ENCODE measurements at places on chromosomes 2 and 18.

- DNase-seq, result no peak
Measured at GRCh38 chr2:239344857-239345216, 56.0 kb downstream of the HDAC4 start.

DNA sequence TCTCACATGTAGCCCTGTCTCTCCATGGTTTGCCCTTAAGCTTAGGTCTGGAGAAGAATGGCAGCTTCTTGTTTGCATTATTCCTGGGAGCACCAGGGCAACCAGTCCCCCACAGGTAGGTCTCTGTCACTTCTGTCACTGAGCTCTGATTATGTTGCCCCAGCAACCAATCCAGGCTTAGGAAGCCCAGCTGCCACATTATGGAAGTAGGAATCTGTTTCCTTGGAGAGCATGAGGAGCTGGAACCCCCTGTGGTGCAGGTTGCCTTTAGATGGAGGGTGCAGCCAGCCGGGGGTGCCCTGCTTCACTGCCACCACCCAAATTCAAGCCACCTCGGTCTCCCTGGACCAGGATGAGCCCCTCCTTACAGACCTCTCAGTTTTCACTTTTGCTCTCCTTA is 4.8 kb downstream of the RESP18 start:
- DNase-seq, result no peak

DNA sequence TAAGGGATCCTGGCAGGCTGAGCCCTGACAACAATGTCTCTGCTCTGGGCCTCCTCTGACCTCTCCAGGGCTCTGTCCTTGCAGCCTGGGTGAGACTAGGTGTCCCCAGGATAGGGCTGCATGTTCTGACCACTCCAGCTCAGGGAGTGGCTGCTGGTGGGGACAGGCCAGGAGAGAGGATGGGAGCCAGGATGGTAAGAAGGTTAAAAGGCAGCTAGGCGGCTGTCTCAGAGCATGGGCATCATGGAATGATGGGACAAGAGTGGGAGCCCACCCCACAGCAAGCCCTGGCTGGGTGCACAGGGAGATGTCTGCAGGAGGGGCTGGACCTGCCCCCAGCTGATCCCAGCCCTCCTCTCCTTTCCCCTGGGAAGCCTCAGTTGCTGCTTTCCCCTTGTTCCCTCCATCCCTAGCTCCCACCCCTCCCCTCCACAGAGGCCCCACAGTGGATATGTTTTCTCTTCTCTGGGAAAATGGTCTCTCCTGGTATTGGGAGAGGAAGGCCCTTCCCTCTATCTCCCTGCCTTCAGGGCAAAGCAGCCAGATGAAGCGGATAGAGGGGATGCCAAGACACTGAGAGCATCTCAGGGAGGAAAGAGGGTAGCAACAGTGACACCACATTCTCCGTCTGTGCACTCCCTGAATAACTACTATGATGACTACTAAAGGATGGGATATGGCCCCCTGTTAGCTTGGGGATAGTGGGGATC is 334.3 kb downstream of the DYSF start:
- DNase-seq, result no peak

DNA sequence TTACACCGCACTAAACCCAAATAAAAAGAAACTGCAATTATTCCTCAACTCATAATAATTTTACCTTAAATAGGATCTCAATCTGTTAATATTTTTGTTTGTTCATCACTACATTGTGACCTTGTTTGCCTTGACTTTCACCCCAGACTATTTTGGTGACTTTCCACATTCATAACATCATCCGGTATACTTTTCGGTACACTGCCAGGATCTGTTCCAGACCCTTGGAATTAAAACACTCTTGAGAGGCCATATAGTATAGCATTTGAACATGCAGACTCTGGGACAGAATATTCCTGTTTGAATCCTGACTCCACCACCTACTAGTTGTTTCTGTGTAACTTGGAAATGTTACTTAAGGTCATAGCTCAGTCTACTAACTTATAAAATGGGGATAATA is 577.4 kb downstream of the METTL4 start:
- DNase-seq, result no peak

DNA sequence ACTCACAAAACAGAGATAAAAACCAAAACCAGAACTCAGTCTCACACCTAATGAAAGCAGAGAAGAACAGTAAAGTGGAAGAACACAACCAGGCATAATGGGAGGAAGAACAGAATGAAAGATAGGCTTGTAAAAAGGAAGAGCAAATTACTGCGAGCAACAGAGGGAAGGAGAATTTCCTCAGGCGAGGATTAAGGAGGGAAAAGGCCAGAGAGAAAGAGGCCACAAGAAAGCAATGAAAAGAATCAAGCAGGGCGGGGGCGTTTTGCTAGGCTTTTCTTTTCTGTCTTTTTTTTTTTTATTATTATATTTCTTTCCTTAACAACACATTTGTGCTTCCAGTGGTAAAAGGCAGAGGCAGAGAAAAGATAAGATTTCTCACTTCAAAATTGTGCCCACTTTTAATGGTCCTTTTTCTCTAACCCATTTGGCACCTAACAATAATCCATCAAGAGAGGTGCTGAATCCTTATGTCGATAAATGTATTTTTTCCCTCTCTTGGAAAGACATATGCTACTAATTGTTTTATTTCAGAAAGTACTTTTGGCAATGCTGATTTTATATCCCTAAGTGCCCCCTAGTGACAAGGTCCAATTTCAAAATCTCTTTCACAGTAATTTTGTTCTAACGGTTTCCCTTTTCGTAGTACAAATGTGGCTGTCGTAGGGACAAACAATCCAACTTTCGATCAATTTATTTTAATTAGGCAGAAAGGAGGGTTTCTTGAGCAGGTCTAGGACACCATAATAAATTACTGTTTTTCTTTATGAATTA is 138.7 kb upstream of the AQP4 start:
- no peak for DNase-seq

- no peak for DNase-seq
Measured at GRCh38 chr18:67500522-67501205, 15.9 kb downstream of the DSEL start.

GRCh38 chr18:13305301-13305700 is 86.7 kb downstream of the LDLRAD4 start:
- no peak for DNase-seq

DNA sequence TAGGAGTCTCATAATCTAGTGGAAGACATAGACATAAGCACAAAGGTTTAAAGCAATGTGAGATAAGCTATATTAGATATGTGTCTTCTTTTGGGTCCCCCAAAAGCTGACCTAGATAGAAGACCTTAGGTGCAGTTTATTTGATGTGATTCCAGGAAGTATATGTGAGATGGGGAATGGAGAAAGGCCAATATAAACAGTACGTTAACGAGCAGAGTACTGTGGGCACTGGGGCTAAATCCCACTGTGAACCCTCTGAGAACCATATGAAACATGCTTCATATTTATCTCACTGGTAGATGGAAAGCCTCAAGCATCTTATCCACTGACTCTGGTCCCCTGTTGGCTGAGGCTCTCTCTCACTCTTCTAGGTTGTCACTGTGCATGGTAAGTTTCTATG is 62.6 kb upstream of the ZC3H15 start:
- DNase-seq, result no peak

DNA sequence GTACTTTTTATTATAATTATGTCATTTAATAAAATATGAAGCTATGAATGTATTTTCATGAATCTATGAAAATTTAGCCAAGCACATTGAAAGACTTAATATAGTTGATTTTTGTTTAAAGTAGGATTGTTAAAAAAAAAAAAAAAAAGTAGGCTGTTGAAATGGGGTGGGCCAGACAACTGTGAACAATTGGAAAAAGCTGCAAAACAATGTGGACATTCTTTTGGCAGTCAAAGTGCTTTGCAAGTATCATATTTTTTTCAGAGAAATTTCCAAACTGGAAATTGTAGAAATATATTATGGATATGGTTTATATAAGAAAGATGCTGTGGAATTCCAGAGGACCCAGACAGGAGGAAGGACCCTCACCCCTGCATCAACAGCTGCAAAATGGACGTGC is 82.1 kb downstream of the ETAA1 start:
- DNase-seq, result no peak

DNA sequence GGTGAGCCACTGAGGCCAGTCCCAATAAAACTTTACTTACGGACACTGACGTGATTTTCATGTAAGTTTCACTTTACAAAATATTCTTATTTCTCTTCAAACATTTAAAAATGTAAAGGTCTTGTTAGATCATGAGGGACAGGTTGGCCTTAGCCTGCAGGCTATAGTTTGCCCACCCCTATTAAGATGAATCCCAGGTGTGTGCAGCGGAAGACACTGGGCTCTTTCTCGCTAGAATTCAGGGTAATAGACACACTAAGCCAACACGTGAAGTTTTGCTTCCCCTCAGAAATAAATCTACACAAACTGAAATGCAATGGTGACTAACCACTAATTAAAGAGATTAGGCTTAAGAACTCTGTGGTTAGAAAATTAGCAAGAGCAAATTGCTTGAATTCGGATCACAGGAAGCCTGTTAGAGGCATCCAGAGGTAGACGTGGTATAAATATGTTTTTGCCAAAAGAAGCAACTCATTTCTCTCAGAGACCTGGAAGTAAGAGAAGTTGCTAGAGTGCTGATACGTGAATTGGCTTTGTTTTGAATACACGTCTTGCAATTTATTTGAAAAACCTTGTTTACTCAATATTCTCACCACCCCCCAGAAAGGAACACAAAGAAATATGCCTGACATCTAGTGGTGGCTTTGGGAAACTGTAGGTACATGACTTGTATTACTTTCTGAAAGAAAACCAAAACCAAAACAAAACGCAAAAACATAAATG is 151.6 kb downstream of the DTNB start:
- no peak for DNase-seq

GRCh38 chr2:192957425-192957824 is 762.7 kb upstream of the TMEFF2 start:
- no peak for DNase-seq

- no peak for DNase-seq
Measured at GRCh38 chr2:118047380-118047826, 33.5 kb upstream of the CCDC93 start.

- DNase-seq, result no peak
Measured at GRCh38 chr2:73239776-73240175, 5.7 kb downstream of the CCT7 start.

DNA sequence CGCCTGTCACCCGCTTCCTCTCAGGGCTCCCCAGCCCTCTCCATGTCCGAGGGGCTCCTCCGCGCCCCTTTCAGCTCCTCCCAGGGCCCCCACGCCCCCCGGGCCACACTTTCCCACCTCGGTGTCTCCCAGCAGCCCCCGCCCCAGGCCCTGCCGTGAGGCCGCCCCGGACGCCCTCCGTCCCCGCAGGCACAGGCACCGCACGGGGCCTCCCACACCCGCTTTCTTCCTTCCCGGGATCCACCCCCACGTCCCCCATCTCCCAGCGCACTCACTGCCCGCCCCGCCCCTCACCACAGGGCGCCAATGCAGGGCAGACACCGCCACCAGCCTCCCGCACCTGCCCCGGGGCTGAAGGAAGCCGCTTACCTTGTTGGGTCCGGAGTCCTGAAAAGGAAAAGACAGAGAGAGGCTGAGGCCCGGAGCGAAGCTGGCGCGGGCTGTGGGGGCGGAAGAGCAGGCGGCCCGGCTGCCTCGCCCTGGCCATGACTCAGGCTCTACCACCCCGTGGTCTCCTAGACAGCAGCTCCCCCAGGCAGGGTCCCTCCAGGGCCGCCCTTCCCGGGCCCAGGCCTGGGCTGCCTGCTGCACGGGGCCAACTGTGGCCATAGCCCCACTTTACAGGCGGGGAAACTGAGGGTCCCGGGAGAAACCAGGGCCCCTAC is 37.7 kb downstream of the KIF1A start:
- no peak for DNase-seq

DNA sequence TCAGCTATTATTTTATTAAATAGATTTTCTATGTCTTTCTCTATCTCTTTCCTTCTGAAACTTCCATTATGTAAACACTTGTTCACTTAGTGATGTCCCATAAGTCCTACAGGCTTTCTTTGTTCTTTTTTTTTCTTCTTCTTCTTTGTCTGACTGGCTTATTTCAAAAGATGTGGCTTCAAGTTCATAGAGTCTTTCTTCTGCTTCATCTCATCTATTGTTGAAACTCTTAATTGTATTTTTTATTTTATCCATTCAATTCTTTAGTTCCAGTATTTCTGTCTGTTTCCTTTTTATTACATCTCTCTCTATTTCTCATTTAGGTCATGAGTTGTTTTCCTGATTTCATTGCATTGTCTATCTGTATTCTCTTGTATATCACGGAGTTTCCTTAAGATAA is 38.5 kb downstream of the BOD1L2 start:
- no peak for DNase-seq

DNA sequence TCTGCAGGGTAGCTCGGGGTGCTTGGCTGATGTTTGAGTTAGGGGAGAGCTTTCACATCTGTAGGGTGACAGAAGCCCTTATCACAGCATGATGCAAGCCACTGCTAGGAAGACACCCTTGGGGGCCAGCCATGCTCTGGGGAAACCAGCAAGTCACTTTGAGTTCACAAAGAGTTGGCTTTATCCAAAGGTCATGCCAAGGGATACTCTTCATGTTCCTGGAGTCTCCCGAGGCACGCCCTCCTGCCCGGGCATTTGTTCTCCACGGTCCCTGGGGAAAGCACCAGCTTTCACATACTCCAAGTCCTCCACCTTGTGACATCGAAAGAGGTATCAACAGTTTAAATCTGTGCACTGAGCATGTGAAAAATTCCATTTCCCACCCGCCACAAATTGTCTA is 227.7 kb downstream of the VAPA start:
- DNase-seq, result no peak

DNA sequence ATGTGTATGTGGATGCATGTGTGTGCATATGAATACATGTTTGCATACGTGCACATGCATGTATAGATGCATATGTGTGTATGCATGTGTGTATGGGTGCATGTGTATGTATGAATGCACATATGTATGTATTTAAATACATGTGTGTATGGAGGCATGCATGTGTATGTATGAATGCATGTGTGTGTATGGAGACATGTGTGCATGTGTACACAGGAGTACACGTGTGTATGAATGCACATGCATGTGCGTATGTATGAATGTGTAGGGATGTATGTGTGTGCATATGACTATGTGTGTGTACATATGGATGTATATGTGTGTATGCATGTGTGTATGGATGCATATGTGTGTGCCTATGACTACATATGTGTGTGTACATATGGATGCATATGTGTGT is 51.9 kb downstream of the DCDC2C start:
- no peak for DNase-seq

- no peak for DNase-seq
Measured at GRCh38 chr18:40902436-40902835, 1052.6 kb upstream of the PIK3C3 start.
